ENCODE measurements at places on chromosomes 3 and 15.

DNA sequence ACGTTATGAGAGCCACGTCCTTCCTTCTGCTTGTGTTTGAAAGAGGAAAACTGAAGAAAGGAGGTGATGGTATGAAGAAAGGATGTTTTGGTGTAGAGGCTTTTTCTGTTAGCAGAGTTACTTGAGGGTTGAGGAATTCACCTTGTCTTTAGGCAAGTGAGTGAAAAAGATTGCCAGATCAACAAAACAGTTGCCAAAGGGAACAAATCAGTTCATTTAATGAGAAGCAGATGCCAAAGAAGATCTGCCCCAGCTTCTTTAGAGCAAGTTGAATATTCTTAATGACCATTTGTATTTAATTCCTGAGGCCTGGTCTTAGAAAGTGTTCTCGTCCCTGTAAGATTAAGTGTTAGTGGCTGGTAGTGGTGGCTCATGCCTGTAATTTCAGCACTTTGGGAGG lies 2.6 kb downstream of the CHCHD6 start:
- no peak for DNase-seq

GRCh38 chr3:147159141-147159540 lies 247.2 kb downstream of the ZIC4 start:
- no peak for DNase-seq

DNA sequence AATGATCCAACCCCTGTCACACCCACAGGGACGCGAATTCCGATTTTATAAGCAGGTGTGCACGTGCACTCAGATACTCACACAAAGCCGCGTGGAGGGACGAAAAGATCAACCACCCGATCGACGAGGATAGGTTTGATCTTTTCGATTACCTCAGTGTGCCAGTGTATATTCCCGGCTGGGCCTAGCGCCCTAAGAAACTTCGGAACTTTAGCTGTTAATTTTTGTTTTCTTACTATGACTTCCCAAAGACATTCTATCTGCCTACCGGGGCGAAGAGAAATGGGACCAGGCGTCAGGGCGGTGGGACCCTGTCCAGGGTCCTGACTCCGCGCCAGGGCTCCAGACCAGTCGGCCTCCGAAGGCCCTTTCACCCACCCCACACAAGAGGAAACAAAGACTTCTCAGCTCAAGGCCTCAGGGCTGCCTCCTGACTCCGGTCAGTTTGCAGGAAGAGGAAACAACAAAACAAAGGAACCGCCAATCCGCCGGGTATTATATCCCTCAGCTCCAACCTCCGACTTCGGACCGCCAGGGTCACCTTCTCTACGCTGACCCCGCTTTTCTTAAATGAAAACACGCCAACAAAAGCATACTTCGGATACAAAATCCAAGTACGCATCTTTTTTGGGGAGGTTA lies 6.8 kb downstream of the ONECUT1 start:
- no peak for DNase-seq

- DNase-seq, result no peak
Measured at GRCh38 chr3:138849222-138849940, 14.7 kb upstream of the PIK3CB start.

DNA sequence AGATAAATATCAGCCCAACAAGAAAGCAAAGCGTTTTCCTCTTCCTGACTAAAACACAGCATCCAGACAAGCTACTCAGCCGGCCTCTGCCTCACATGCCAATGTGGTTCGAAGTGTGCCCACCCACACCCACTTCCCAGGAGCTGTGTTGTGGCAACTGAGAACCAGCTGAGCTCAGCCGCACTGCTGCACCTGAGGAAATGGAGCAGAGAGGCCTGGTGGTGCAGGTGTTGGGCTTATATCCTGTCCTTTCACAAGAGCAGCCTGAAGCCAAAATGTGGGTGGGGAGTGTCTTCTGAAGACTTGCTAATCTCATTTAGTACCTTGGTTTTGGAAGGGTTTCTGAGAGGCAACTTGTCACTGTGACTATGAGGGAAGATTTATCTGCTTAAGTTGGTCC lies 23.0 kb upstream of the RETNLB start:
- DNase-seq, result no peak

- no peak for DNase-seq
Measured at GRCh38 chr15:51083641-51084166, 11.0 kb downstream of the TNFAIP8L3 start.

DNA sequence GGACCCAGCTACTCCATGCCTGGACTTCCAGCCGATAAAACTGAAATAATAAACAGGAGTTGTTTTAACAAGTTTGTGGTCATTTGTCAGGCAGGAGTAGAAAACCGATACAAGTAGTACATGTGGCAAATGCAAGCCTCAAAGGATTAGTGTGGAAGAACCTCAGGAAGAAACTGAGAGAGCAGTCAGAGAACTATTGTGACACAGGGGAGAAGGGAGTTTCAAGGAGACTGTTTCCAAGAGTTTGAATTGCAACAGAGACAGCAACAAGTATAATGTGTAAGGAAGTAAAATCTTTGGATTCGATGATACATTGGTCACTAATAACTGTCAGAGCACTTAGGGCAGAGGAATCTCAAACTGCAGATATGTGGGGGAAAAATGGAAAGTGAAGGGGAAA lies 450.6 kb upstream of the ARHGEF26 start:
- no peak for DNase-seq

GRCh38 chr3:135891121-135891520 lies 74.4 kb upstream of the PPP2R3A start:
- no peak for DNase-seq

DNA sequence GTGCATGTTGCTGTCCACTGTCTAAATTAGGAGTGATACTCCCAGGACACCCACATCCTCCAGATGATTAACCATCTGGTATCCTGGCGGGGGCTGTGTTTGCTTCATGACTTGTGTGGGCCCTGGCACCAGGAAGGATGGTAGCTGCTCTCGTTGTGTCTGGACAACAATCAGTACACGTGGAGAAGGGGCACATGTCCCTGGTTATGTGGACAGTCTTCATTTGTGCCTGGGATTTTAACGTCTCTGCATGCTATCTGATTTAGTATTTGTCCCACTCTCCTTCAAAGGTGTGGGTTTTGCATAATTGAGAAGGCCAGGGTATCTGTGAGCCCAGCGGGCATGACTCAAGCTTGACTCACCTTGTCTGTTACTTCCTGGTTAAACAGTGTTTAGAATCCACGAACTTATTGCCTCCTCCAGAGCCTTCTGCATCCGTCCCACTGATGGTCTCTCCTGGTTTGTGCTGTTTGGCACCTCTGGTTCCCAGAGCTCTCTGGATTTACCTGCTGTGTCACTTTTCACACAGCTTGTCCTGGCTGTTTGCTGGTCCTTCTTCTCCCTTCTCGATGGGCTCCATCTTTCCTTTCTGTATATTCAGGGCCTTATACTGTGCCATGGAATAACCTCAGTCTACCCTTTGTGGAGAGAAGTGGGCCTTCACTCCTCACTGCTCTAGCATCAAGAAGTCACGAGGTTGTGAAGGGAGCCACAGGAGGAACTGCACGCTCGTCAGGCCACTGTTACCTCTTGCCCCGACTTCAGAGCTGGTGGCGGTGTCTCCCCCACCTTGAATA lies 32.5 kb downstream of the ARNT2 start:
- no peak for DNase-seq

DNA sequence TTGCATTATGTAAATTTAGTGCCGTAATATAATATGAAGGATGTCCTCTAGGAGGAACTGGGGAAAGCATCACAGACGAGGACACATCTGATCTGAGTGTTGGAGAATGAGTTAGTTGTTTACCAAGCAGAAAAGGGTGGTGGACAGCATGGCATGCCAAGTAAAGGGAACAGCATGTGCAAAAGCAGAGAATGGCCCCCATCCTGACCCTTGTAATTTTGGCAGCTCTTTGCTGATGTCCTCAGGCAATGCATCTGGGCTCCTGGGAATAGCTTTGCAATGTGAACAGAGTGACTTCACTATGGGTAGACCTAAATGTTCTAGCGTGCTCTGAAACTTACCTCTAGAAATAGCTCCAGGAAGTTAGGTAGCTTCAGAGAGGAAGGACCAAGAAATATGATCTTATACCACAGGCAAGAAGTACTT lies 263.3 kb downstream of the LPP start:
- DNase-seq, result no peak

DNA sequence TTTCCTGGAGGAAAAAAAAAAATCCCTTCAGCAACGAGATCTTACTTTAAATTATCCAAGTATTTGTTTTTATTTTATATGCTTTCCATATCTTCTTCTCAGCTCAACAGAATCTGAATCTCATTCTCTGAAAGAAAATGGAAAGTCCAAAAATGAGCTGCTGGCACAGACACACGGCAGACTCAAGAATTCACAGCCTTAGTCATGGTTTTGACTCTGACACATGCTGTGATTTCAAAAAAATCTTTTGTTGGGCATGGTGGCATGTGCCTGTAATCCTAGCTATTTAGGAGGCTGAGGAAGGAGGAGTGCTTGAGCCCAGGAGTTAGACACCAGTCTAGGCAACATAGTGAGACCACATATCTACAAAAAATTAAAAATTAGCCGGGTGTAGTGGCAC lies 565.0 kb downstream of the MAGI1 start:
- DNase-seq, result no peak

- no peak for DNase-seq
Measured at GRCh38 chr3:64080616-64081234, 57.4 kb upstream of the PSMD6 start.

DNA sequence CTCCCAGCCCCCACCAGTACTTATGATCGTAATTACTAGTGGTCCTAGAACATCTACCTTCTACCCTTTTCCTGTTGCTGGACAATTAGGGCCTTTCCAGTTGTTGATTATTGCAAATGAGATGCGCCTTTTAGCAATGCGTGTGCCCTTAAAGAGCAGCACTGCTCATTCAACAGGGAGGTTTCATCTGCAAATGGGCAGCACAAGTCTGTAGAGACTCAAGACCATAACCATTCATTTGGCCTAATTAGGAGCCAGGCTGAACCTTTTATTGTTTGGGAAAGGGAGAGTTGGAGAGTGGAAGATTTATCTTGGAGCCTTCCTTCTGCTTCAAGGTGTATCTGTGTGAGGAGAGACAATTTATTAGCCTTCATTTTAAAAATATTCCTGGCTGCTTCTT lies 42.3 kb downstream of the BOC start:
- DNase-seq, result no peak

DNA sequence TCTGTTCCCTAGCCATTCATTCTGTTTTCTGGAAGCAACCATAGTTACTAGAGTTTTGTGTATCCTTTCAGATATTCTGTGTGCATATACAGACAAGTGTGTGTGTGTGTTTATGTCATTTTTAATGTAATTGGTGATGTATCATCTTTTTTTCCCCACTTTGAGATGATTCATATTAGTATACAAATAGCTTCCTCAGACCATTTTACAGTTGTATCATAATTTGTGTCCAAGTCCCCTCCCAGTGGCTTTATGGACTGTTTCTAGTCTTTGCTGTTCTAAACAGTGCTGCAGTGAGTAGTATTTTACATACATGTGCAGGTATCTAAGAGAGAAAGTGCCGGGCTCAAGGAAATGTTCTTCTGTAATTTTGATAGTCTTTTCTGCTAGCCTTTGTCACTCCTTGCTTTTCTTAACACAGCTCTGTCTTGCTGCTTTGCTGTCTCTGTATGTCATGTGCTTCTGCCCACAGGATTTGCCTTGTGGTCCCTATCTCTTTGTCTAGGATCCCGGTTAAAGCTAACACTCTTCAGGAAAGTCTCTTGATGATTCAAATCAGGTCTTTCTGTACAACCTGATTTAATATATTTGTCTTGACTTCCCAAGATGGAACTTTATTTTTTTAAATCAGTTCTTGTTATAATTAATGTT lies 31.5 kb upstream of the FBXL22 start:
- DNase-seq, result no peak

GRCh38 chr15:71325481-71325880 lies 210.2 kb downstream of the THSD4 start:
- DNase-seq, result no peak

GRCh38 chr3:189001559-189001958 lies 170.2 kb upstream of the TPRG1 start:
- no peak for DNase-seq

- no peak for DNase-seq
Measured at GRCh38 chr3:188506446-188506845, 352.5 kb downstream of the LPP start.

GRCh38 chr3:186322761-186323160 lies 39.3 kb downstream of the DGKG start:
- no peak for DNase-seq

- no peak for DNase-seq
Measured at GRCh38 chr15:49116108-49116857, 39.1 kb downstream of the COPS2 start.

GRCh38 chr3:77825001-77825827 lies 785.3 kb downstream of the ROBO2 start:
- no peak for DNase-seq

GRCh38 chr3:109116031-109116430 lies 1.9 kb downstream of the MORC1 start:
- DNase-seq, result no peak

DNA sequence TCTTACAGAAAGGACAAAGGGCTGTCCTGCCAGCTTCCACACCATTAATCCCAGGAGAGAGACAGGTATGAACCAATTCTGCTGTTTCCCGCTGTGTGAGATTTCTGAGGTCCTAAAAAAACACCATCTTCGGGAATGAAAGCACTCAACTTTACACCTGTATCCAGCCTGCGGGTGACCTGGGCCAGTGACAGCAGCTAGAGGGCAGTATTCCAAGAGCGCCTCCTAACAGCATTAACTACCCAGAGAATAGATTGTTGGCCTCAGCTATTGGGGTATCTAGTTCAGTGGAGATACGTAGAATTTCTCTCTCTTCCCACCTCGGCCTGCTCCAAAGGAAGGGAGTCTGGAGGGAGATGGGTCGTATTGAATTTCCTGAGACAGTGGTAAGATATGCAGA lies 55.1 kb downstream of the WDR76 start:
- no peak for DNase-seq

GRCh38 chr3:12449889-12450682 lies 34.2 kb upstream of the TSEN2 start:
- DNase-seq, result no peak

DNA sequence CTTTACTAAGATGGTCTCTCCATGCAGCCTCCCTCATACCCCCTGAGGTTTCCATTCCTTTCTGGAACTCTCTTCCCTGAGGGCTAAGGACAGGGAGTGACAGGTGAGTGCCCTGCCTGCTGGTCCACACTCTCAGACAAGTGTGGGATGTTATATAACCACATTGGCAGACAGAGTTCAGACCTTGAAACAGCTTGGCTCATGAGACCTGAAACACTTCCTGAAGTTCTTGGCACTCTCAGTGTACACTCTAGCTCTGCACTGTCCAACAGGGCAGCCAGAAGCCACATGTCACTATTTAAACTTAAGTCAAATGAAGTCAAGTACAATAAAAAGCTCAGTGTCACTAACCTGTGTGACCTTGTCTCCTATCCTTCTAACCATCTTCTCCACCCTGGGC lies 188.5 kb downstream of the ZNF621 start:
- no peak for DNase-seq

GRCh38 chr3:39149059-39149455 lies 4.3 kb downstream of the CSRNP1 start:
- no peak for DNase-seq

GRCh38 chr15:90262426-90262825 lies 3.0 kb upstream of the NGRN start:
- DNase-seq, result no peak

GRCh38 chr3:128424508-128425069 lies 42.1 kb downstream of the DNAJB8 start:
- DNase-seq, result no peak

GRCh38 chr15:93012786-93013185 lies 76.2 kb downstream of the RGMA start:
- no peak for DNase-seq

GRCh38 chr3:50423543-50423942 lies 64.2 kb upstream of the TMEM115 start:
- no peak for DNase-seq
